ENCODE measurements at places on chromosomes 7 and 10.

GRCh38 chr10:21166557-21167287, 269.6 kb upstream of the NEBL start:
- DNase-seq, result no peak

DNA sequence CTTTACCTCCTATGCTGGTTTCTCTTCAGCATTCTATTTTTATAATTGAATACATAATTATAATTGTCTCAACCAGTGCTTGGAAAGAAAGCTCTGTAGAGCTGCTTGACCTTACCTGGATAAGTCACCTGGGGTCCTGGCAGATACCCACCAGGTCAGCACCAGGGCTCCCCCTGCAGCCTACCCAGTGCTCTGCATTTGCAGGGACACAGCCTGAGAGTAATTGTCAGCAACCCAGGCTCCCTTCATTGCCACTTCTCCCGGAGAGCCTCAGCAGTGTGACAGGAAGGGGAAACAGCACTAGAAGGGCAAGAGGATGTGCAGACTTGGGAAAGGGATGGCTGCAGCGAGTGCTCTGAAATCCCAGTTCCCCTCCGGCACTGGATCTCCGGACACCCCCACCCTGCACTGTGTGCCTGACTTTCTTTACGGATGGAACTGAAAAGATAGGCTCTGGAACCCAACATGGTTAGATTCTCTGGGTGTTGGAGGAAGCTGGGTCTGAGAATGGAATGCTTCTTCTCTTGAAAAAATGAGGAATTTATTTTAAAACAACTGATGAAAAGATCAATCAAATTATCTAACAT, 11.4 kb upstream of the PAX4 start:
- no peak for DNase-seq

DNA sequence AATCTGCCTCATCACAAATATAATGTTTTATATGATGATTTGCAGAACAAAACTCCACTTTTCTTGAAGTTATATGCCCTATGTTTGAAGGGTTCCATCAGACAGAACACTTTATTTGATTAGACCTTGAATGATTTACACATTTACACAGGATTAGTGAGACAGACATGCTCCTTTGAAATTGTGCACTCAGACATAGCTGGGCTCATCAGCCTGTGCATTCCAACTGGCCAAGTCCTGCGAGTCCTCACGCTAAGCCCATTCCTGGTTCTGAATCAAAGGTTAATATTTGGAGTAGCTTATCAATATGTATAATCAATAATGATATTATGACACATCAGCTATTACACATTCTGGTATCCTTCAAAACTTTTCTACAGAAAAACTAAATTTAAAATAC, 173.6 kb downstream of the MBL2 start:
- no peak for DNase-seq

DNA sequence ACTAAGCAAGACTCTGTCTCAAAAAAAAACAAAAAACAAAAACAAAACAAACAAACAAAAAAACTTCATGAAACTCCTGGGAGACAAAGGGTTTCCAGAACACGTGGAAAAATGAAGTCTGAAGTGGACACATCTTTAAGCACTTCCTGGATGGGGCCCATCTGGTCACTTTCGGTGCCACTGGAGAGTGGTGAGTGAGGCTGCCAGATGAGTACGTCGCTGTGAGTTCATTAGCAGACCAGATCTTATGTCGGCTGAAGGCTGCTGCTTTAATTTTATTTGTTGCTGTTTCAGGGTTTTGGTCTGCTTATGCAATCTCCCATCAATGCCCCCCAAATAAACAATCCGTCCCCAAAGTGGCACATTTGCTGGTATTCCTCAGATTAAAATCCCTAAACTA, 64.4 kb downstream of the NPTX2 start:
- no peak for DNase-seq

DNA sequence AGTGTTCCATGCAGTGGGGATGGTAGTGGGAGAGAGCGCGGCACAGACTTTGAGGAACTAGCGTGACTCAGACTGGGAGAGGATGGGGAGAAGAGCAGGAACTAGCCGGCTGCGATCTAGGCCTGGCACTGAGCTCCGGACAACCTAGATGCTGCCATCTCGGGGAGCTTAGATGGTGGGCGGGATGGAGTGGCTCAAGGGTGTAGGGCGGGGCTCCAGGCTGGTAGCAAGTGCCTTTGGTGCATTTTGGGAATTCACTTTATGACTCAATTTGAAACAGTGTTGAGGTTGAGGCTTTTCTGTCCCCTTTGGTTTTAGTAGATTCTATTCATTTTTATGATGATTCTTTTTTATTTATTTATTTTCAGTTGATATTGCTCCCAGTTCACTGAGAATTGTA, 185.3 kb upstream of the GPR26 start:
- DNase-seq, result no peak

- no peak for DNase-seq
Observed at GRCh38 chr7:140624392-140625191, 16.0 kb downstream of the DENND2A start.

DNA sequence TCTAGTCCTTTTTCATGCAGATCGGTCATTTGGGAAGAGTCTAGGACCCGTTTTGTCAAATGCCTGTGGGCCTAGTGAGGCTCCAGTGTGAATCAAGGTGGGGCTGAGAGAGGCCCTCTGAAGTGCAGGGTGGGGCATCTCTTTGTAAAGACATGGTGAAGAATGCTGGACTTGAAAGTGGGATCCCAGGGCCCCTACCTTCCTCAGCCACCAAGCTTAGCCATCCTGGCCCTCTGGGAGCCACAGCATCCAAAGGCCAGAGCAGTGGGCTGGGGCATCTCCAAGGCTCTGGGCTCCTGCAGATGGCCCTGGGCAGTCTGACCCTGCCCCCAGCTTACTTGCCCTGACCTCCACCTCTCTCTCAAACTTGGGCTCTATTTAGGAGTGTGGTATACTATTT, 78.5 kb downstream of the ADCY1 start:
- DNase-seq, result no peak

GRCh38 chr7:88396948-88397322, 90.2 kb upstream of the STEAP4 start:
- DNase-seq, result no peak
